G401 (cell line): ENCODE measurements at places on chromosomes 4 and X. TPM values are rescaled to one million over a fixed set of nuclear protein-coding genes. Genes with fewer than 3 reads are reported as not detected.

DNA sequence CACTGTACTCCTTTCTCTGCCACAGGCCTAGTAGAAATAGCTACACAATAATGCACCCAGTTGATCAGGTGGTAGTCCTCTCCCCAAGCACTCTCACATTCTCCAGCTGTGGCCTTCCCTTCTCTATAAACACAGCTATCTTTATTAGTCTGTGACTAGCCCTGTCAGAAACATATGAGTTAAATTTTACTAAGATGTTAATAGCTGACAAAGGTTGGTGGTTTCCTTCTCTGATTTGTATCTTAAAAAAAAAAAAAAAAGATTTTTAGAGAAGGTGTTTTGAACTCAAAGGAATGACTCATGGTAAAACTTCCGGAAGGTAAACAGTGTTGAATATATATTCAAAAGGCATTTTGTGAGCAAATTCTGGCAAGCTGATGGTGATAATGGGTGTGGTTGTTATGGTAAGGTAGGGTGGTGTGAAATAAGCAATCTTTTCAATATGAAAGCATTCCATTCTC is 327.4 kb downstream of the PPP3CA start:
- DNase-seq = no peak

DNA sequence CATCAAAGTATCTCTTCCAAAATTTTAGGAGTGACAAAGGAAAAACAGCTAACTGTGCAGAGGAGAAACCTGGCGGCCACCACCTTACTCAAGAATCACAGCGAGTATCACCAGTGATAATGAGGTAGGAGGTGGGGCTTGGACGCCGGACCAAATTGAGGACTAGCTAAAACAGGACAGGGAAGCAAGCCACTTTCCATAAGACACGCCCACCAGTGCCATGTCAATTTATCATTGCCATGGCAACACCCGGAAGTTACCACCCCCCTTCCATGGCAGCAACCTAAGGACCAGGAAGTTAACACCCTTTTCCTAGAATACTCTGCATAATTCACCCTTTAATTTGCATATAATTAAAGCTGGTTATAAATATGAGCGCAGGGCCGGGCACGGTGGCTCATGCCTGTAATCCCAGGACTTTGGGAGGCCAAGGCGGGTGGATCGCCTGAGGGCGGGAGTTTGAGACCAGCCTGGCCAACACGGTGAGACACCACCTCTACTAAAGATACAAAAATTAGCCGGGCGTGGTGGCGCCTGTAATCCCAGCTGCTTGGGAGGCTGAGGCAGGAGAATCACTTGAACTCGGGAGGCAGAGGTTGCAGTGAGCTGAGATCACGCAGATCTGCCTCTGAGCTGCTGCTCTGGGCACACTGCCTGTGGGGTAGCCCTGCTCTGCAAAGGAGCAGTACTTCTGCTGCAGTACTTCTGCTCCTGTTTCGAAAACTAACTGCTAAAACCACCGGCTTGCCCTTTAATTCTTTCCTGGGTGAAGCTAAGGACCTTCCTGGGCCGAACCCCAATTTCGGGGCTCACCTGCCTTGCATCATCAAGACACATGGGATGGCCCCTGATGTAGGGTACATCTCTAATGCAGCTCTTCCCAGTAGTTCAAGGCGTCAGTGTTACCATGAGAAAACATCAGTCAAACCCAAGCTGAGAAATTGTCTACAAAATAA is 116.7 kb downstream of the HMX1 start:
- no peak for DNase-seq

- DNase-seq = no peak
Measured at GRCh38 chr4:69523385-69524132, 27.9 kb upstream of the UGT2B4 start.

DNA sequence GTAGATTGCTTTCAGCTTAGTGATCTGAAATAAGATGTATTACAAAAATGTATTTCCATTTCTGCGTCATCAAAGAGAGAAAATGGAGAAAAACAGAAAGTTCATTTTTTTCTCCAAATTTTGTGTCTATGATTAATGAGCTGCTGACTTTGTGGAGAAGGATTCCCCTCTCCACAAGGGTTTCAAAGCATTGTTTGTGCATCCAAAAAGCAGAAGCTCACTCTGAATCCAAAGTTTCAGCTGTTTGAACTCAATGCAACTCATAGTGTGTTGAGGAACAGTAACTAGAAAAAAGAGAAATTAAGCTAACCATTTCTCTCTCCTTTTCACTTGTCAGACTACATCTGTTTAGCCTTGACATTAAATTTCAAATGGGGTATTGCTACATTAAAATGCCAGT is 62.9 kb upstream of the SLC7A11 start:
- DNase-seq = no peak

DCAF8L1 gene
- total RNA-seq = not detected in 2 replicates

DNA sequence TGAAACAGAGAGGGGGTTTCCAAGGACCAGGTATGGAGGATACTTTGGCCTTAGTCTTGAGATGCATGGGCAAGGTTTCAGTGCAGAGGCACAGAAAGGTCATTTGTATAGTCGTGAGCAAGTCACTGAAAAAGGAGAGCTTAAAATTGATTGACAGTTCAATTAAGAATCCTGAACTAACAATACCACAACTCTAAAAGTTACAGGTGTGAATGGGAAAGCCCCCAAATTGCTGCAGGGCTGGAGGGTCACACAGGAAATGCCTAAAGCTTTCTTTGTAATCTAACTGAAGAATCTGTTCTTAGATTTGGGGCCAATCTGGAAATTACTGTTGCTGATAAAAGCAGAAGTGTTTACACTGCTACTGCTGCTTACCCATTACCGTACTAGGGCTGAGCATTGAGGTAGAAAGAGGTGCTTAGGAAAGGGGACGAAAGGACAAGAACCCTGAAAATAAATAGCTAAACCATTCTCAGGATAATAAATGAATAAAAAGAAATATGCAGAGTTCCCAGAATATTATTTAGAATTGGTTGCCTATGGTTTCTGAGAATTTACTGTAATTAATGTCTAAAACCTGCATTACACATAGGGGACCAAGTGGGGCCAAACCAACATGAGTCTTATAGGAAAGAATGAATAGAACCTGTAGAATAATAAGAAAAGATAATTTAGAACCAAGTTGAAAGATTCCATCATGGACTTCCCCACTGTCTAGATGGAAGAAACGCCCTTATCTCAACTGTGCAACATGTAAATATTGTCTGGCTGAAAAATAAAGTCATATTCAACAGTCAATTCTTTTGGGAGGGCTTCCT is 91.9 kb upstream of the PPP1R2C start:
- DNase-seq = no peak

DNA sequence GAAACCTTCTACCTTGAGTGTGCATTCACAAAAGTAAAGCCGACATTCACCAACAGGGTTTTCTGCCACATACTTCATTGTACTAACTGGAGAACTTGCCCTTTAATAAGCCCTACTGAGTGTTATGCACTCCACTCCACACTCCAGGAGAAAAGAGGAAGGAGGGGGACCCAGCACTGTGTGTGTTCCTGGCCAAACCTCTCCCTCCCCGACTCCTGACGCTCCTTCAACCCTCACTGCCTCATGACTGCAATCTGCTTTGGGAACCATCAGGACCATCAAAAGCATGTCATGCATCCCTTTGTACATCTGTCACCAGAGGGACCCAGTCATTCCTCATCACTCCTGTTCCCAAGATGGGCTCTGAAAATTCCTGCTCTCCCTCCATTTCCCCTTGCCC is 143.7 kb downstream of the RASL11B start:
- DNase-seq = no peak

BRS3 gene
- total RNA-seq = not detected in 2 replicates

UFSP2 gene
- total RNA-seq = 28.7 and 55.8 TPM in 2 replicates

- DNase-seq = no peak
Measured at GRCh38 chr4:152016303-152016620, 255.5 kb upstream of the GATB start.

GRCh38 chrX:54807524-54808108 is at the start of gene MAGED2:
MAGED2 (plus strand) TSS chrX:54807745; CDS start chrX:54809332, 1,587 bp downstream.
- peak; percentile 47 for DNase-seq

BEX1 gene
- total RNA-seq = 273 and 377 TPM in 2 replicates

- no peak for DNase-seq
Measured at GRCh38 chr4:110357521-110357920, 118.4 kb upstream of the ENPEP start.

- no peak for DNase-seq
Measured at GRCh38 chr4:26701786-26702227, 117.9 kb downstream of the TBC1D19 start.

MCF2 gene
- total RNA-seq = not detected in 2 replicates

BEX4 gene
- 61.7 and 62.2 TPM in 2 replicates for total RNA-seq

GRCh38 chr4:70603856-70604255 is 11.8 kb downstream of the AMBN start:
- no peak for DNase-seq

CPLX1 gene
- total RNA-seq = 1.8 and 4.7 TPM in 2 replicates

- no peak for DNase-seq
Measured at GRCh38 chr4:145218251-145218650, 37.9 kb upstream of the OTUD4 start.

GRCh38 chr4:100938698-100939097 is 408.6 kb downstream of the PPP3CA start:
- DNase-seq = no peak

DNA sequence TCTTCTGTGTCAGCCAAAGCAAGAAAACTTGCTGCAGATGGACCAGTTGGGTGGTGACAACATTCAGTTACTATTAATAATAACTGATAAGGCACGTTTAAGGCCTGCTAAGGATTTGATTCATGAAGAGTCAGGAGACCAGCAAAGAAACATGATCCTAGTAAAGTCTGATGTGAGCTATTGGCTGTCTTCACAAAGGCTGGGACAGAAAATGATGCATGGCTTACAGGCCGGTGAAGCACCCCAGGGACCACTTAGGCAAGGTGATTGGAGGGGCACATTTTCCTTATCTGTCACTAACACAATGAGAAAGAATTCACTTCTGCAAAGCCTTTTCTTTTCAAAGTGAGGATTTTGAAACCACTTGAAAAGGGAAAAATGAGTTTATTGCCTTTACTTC is 65.4 kb upstream of the TRPC3 start:
- no peak for DNase-seq

DNA sequence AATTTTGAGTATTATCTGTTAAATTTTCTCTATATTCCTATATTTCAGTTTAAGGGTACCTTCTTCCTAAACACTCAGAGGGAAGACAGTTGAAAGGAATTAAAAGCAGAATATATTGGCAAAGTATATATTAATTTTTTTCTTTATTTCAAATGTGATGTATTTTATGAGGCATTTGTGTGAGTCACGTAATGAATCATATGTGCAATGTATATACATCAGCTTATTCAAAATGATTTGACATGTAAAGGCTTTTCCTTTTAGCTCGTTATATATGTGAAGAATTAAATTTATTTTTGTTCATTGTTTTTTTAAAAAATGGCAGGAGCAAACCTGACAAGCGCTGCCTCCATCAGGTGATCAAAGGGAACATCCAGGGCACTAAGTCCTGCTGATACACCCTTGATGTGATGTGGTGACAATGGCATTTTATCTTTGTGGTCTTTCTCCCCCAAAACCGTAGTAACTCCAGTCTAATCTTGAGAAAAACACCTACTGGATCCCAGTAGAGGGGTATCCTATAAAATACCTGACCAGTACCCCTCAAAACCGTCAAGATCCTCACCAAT is 8.9 kb downstream of the WWC2 start:
- no peak for DNase-seq

DNA sequence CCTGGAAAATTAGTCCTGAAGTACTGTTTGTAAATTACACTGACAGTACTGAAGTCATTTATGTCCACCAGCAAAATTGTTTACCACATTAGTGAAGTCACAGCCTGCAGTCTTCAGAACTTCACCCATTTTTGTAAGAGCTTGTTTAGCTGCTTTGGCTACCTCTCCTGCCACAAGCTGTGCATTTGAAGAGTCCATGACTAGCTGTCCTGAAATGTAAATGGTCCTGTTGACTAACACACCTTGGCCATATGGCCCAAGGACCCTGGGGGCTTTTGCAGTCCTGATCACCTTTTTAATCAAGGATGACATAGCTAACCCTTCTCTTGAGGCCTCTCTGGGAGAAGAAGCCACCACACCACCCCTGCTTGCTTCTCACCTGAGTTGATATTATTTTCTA is 21.4 kb upstream of the ZNF518B start:
- DNase-seq = no peak

TMEM154 gene
- total RNA-seq = not detected in 2 replicates

- DNase-seq = no peak
Measured at GRCh38 chr4:78137532-78137931, 80.4 kb downstream of the FRAS1 start.

- no peak for DNase-seq
Measured at GRCh38 chr4:168920441-168921065, 89.5 kb downstream of the CBR4 start.

DNA sequence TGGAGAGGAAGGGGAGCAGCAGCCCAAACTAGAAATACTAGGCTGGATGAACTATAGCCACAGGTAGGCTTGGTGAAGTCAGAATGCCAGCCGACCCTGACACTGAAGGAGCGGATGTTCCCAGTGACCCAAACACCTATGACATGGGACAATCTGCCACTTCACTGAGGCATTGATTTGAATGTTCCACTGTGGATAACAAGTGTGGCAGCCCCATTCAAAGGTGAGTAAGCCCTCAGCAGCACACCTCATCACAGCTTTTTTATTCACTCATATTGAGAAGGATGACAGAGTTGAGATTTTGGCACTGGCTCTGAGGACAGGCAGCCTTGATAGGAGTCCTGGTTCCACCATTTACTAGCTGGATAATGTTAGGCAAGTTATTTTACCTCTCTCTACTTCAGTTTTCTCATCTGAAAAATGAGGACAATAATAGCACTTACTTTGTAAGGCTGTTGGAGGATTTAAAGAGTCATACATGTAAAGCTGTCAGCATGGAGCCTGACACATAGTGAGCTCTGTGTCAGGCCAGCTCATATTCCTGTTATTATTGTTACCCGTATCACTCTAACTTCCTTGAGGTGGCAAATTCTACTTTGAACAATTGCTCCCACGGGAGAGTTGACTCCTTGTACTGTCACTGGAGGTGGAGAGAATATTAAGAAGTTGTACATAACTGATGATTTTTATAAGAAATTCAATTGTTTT is 114.6 kb downstream of the RASL11B start:
- DNase-seq = no peak

DNA sequence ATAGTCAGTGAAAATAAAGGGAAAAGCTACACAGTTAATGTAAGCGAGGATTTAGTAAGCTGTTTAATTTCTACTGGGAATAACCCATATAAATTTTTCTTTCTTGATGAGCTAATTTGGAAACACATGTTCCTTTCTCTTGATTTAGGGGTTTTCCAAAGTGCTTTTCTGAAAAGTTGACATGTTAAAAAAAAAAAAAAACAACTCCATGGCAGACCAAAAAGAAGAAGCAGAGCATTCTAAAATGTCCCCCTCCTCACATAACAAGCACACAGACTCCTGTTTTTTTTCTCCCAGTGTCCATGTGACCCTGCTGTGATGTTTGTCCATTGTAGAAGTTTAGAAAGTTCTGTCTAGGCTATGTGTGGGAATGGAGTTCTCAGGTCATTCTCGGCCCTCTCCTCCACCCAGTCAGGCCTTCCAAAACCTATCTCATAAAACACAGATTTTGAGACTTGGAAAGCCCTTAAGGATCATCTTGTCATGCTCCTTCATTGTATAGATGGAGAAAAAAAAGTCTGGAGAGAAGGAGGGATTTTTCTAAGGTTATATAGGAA is 792 bp downstream of the CLIC2 start:
- no peak for DNase-seq
